ENCODE measurements at places on chromosomes 3 and 15.

DNA sequence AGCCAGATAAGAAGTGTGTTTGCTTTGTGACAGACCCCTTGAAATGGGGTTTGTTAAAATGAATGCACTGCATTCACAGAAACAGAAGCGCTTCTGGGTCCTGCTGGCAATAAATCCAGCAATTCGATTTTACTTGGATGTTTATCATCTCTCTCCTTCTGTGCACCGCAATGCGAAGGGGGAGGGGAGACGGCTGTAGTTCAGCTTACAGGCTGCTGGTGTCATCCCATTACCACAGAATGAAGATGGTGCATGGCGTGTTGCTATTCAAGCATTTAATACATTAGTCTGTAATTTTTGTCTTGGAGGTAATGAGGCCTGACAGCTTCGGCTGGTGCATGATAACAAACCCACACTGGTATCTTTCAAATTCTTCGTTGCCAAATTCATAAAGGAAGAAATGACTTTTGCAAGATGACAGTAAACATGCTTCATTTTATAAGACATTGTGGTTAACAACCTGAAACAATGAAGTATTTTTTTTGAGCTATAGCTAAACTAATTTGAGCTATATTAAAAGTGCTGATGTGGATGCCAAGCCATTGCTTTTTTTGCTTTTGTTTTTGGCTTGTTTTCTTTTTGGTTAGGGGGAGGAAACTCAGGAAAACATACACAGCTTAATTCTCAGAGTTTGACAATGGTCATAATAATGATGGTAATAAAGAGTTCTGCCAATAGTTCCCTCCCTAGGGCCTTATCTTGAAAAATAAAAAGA, 418.3 kb downstream of the OTOL1 start:
- peak; percentile 47 for DNase-seq

- no peak for DNase-seq
Measured at GRCh38 chr3:53139906-53140846, 9.9 kb upstream of the RFT1 start.

DNA sequence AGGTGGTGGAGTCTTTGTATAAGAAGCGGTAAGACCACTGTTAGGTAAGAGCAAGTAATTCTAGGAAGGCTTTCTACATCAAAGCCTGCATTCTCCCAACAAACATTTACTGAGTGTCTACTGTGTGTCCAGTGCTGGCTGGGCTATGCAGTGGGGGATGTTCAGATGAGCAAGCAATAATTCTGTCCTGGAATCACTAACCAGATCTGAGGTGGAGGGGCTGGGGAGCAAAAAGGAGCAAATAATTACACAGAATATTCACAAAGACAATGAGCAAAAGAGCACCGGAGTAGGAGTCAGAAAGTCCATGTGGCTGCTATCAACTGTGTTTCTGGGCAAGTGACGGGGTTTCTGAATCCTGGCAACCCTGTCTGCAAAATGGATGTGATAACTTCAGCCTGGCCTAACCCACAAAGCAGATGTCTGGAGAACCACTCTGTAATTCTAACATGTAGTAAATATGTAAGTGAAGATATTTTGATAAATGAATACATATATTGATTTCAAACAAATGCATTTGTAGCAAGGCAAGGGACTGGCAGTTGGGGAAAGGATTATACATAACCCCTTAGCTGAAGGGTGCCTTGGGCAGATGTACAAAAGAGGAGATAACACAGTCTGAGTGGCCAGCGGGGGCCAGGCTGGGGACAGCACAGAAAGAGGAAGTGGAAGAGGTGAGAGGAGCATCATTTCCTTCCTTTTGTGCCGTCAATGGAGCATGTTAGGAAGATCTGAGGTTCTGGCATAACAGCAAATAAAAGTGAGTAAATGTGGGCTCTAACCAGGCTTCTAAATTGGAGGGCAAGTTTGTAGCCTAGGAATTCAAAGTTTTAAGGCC, 28.8 kb downstream of the CYP8B1 start:
- no peak for DNase-seq

DNA sequence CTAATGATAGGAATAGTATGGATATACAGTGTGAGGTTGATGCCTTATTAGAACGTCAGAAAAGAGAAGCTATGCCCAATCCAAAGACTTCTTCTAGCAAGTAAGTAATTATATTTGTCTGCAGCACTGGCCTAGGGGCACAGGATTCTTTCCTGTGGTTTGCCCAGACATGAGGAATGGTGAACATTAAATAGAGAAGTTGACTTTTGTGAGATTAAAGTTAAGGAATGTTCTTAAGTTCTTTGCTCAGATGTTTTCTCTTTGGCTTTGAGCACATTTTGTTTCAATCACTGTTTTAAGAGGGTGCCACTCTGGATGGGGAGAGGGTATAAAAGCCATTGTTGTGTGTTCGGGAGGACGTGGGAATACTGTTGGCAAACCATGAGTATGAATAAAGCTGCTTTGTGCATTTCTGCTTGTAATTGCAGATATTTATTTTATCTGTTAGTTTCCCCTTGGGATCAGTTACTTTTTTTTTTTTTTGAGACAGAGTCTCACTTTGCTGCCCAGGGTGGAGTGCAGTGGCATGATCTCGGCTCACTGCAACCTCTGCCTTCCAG, 8.3 kb downstream of the KIF23 start:
- no peak for DNase-seq

DNA sequence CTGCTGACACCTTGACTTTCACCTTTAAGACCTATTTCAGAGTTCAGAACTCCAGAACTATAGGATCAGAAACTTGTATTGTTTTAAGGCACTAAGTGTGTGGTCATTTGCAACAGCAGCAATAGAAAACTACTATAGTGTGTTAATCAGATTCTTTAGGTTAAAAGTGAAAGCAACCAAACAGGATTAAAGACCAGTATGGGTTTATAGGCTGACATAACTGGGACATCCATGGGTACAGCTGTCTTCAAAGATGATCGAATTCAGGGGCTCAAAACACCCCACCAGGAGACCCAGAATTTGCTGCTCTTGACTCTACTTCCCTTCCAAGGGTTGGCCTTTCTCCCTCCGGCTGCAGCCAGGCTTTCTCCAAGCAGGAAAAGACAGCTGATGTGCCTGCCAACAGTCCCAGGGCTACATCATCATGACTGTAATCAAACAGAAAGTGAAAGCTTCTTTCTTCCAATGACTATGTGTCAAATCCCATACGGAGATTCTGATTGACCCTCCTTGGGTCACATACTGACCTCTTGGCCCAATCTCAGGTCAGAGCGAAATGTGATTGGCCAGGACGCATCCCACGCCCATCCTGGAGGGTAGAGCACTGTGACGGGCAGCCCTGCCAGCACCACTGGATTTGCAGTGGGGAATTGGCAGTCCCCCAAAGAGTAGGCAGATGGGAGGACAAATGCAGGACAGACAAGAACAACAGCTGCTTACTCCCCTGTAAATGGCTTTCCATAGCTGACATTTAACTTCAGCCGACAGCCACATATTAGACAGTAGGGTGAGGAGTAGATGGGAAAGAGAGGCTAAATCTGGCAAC, 51.4 kb upstream of the RNF7 start:
- DNase-seq: no peak

DNA sequence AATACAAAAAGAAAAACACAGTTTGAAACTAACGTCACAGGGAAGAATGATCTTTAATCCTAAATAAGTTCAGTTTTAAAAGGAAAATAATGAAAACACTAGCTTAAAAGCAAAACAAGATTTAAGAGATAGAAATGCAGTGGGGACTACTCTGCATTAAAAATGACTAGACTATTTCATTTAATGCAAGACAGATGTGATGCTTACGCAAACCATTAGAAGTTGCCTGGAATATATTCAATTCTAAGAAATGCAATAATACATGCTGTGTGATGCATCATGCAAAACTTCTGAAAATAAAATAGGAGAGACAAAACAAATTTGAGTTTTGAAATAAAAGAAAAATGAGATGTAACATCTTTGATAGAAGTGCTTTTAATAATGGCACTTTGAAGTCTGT, 97.6 kb upstream of the STRIT1 start:
- peak; percentile 78 for DNase-seq

DNA sequence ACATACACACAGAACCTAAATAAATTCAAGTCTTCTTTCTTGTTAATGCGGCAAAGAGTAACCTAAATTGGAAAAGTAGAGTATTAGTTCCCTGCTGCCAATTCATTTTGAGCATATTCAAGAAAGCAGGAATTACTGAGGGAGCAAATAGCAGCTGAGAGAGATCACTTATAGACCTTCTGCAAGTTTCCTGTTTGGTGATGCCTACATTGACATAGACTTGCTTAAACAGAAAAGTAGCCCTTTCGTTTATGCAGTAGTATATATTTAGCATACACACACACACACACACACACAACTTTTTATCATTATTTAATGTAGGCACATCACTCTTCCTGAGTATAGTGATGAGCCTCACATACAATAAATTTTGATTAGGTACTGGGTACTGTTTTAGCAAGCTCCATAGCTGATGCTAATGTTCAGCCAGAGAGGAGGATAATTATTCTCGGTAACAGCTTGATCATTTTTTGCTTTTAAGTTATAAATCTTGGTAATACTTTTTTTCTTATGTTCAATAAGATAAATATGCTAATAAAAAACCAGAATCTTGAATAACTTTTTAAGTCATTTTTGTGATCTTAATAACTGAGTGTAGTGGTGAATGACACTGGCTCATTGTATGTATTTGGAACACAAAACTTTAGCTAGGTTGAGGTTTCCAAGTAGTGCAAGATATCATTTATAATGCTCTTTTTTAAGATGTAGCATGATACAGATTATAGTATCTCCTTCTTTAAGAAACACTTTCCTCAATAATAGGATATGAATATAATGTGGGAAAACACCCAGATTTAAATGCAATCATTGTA, 174.7 kb downstream of the MBNL1 start:
- no peak for DNase-seq

DNA sequence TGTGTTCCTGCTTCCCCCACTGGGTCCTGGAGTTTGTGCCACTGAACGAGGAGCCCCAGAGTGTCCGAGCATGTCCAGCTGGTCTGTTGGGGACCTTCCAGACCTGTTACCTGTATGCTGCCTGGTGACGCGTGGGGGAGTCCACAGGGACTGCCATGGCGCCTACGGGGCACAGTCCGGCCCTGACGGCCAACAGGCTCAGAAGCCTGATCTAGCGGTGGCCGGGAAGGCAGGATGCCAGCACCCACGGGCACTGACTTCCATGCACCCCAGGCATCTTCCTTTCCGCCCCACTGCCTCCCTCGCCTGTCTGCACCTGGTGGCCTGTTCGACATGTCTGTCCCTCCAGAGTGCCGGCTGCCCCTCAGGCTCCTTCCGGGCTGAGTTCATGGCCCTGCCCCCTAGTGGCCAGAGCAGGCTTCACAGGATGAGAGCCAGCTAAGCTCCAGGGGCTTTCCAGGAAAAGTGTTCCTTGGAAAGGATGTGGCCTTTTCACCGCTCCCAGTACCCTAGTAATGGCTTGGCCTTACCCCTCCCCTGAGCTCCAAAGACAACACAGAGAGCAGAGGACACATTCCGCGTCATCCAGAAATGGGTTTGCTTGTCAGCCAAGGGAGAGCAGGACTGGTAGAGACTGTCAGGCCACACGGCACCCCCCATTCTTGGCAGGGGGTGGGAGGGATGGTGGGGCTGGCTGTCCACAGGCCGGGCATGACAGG, 35.7 kb downstream of the NGRN start:
- DNase-seq: no peak

DNA sequence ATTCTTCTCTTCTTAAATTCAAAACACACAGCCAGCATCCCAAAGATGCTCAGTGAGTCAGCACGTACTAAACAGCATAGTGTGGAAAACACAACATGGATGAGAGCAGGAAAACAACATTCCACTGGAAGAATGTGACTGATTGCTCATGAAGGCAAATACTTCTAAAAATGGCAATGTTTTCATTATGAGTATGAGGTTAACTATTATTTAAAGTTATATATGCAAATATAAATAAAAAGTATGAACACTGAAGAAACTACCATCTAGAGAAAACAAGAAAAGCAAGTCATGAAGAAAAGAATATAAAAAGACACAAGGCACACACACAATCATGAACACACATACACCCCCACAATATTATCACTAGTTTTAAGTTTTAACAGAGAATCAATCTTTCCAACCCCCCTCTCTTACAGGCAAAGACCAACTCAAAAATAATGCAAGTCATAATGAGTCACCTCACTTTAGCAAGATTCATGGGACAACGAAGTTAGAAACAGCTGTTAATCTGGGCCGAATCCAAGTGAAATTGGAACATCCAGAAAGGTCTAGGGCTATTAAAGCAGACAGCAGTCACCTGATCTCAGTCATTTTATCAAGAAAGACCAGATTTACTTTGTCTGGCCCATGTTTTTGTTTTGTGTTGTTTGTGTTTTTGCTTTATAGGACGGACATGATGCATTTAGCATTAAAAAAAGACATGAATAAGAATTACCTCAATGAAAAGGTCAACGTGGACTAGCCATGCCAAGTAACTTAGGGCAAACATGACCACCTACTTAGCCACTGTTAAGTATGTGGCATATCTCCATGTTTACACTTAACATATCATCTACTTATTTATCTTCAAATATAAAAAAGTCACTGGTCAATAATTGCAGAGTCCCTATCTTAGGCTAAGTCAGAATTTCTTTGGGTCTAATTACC, 18.1 kb downstream of the GBE1 start:
- peak; percentile 97 for DNase-seq

- DNase-seq: no peak
Measured at GRCh38 chr3:152419748-152420147, 151.0 kb downstream of the MBNL1 start.

DNA sequence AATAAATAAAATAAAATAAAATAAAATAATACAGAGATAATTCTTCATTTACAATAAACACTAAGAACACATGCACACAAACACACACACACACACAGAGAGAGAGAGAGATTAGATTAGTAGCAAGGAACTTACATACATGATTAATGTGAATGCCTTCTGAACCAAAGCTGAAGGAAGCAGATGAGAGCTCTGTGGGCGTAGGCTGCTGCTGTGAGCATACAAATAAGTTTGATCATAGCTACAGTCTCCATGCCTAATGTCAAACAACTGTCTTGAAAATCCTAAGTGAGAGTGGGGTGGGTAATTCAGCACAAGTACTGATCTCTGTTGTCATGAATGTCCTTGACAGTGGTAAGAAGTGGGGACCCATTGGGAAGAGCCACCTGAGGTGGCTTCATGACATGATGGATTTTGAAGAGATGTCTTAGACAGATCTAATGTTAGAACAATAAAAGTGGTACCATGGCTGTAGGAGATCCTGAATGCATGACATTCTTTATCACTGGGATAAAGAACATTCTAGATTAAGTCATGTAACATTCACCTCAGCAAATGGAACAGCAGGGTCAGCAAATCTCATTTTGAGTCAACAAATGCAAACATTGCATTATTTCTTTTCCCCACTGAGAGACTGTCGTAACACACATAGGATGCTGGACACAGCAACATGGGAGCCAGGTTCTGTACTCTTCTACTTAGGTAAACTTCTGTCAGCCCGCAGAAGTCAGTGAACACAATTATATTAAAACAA, 46.2 kb downstream of the CHL1 start:
- no peak for DNase-seq

DNA sequence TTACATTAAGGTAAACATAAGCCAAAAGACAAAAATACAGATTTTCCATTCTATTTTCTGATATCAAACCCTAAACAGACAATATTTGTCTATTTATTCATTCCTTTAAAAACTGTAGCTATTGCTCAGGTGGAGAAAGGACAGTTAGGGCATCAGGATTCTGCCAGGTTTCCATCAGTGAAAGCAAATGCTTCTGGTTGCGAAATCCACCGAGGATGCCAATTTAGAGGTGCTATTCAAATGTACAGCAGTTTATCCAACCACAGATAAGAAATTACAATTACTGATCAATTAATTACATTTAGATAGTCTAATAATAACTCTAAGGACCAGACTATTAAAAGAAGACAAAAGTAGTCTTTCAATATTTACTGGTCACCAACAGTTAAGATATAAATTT, 3.9 kb downstream of the TOMM70 start:
- DNase-seq: no peak
